ENCODE measurements at places on chromosomes 2 and 18.

GRCh38 chr18:68181956-68182355 lies 533.0 kb downstream of the TMX3 start:
- DNase-seq, result no peak

DNA sequence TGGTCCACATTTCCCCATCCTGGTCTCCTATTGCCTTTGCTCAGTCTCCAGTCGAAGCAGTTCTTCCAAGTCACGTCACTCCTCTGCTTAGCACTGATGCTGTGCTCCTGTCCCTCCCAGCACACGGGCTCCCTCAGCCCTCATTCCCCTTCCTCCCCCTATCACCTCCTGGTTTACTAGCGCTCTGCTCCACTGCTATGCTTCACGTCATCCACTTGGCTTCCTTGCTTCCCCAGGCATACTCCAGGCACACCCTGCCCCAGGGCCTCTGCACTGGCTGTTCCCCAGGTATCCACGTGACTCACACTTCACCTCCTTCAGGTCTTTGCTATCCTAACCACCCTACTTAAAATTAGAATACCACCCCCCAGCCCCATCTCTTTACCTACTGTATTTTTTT lies 269.3 kb downstream of the GLI2 start:
- no peak for DNase-seq

GRCh38 chr18:41977233-41977632 lies 22.2 kb downstream of the PIK3C3 start:
- no peak for DNase-seq

DNA sequence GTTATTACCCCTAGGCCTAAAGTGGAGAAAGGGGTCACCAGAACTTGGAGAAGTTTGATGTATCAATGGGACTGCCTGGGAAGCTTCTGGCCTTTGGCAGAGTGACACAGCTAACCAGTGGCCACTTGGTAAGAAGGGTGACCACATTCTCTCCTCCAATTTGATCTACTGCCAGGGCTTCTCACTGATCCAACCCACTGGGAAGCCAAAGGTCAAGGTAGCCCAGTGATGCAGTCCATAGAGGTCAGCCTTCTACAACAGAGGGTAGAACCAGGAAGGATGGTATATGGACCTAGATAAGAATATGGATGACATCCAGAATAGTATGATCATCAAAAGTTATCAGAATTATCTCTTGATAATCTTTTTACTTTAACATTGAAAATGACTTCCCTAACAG lies 493.6 kb downstream of the NYAP2 start:
- DNase-seq, result no peak

DNA sequence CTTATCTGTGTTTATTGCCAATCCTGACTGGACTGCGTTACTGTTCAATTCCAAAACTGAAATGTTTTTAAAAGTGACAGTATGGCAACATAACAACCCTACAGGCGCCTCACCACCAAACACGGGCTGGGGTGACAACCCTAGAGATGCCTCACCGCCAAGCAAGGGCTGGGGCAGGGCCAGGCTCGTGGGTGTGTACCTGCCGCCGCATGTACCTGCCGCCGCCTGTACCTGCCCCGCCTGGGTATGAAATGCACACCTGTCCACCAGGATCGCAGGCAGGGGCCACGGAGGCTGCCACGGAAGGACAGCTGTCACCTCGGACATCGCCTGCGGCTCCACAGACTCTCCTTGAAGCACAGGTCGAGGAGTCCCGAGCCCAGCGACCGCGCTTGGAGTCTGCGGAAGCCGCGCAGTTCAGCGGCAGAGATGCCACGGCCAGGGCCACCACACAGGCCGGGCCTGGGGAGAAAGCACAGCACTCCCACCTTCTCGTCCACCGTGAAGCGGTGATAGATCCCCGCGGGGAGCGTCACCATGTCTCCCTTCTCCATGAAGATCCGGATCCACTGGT lies 18.9 kb downstream of the ADI1 start:
- no peak for DNase-seq

DNA sequence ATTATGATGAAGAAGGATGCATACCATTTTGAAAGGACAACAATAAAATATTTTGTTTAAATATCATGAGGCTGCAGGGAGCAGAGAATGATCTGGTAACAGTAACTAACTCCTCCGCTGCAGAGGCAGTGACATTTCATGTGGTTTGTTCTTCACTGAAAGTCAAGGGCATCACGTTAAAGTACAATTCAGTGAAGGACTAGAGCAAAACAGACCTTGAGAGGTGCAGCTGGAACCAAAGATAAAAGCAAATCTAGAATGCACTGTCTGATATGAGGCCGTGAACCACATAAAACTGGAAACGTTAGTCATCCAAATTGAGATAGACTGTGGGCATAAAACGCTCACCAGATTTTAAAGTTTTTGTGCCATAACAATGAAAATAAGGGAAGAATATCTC lies 522.9 kb upstream of the TNP1 start:
- no peak for DNase-seq

DNA sequence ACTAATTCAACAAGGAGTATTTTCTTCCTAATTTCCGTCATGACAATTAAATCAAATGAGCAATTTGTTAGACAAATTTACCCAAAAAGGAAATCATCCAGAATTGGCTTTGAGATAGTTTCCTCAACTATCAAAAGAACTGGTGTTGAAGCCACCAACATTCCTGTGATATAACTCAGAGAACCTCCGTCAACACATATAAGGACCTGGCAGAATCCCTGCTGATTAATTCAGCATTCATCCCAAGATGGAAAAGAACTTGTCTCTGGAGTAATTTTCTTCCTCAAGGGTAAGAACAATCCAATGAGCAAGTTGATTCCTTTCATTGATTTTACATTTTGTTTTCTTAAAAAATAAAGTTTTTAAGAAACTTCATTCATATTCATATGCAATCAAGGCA lies 62.0 kb downstream of the MBD2 start:
- no peak for DNase-seq

DNA sequence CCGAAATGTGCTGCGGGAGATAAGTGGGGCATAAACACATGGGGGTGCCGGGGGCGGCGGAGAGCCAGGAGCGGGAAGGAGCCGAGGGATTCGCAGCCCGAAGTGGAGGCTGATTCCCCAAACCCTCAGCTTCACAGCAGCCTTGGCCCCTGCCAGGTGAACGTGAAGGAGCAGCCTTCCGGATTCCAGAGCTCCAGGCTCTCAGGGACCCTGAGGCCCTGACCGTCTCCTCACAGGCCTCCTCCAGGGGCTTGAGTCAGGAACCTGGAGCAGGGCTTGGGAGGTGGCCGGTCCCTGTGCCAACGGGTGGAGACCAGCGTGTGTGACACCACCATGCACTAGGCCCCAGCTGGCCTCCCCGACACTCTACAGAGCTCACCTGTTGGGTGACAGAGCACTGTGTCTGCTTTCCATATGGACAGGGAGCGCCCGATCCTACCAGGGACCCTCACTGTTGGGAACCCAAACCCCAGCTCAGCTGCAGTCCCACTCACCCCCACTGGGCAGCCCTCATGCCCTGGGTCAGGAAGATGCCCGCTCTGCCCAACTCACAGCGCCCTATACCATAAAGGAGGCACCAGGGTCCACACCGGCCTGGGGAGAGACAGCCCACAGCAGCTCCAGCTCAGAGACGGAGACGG lies 117.6 kb upstream of the OTOS start:
- no peak for DNase-seq

DNA sequence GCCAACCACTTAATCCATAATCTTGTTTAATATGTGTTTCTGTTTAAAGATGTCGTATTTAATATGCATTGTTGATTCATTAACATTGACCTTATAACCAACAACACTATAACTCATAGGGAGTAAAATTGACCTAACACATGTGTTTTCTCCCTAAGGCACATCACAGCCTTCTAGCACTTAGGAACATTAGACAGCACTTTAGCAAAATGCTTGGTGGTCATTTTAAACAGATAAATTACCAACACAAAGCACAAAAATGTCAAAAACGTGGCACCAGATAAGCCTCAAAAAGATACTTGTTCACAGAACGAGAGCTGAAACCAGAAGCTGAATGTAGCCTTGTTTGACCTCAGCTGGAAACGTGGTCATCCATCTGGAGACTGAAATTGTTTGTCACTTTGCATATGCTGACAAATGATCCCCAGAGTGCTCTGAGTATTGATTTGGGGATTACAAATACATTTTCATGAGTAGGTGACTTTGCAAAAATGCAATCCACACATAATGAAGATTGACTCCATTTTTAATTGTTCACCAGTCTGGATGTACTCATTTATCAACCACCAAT lies 139.2 kb downstream of the CCDC102B start:
- DNase-seq, result no peak

DNA sequence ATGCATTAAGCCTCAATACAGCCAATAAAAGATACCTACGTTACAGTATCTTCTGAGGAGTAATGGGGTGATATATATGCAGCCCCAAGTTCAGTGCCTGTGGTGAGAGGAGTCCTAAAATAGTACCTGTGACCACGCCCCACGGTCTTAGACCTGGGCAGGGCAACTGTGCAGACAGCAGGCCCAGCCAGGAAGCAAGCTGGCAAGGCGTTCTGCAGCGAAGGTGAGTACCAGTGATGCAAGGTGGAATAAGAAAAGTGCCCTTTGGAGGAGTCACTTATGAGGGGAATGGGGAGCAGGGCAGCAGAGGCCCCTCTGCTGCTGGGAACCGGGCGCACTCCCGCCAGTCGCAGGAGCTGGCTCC lies 12.7 kb upstream of the MAP3K2 start:
- no peak for DNase-seq

DNA sequence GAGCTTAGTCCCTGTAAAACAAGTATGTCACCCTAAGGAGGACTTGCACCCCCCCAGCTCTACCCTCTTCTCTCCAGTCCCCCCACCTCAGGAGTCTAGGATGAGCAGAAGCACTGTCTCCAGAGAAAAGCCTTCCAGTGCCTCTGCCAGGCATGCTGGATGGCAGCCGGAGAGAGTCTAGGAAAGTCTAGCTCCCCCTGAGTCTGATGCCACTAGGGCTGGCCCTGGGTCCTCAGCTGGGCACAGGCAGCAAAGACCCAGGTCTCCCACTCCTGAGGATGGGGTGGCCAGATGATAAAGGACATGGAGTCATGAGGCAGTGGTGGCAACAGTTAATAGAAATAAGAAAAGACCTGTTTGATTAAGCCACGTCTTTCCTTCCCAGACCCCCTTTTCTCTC lies 225.6 kb downstream of the CYP26B1 start:
- no peak for DNase-seq

DNA sequence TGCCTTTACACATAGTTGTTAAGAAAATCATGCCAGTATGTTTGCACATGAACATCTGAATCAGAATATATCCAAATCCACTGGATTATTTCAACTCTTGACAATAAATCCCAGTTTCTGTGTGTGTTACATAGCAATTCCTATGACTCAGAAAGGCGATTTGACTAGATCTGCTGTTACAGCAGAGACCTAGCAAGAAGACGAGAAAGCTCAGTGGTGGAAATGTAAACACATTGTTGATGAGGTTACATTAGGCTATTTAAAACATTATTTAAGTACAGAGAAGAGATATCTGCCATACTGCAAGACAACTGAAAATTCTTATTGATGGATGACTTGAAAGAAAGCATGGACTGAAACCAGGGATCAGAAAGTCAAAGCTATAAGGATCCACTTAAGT lies 73.0 kb upstream of the SMIM21 start:
- DNase-seq, result no peak
